ENCODE measurements at places on chromosomes 12 and 14.

DNA sequence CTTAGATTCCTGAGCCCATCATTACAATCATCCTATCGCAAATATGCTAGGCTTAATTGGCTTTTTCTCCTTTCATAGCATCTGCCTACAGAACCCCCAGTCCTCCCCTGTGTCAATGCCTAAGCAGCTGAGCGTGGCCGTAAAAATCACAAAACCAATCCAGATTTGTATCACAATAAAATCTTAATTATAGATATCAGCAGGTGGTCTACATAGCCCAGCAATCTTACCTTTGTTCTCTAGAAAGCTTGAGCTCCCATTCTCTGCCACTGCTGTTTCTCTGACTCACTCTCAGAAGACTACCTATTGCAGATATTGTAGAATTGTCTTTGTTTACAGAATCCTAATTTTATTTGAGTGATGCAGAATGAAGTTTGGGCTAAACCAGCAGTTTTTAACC is 37.9 kb upstream of the PPM1A start:
- DNase-seq, result no peak

GRCh38 chr14:106436310-106436905 is 910.0 kb downstream of the TMEM121 start:
- no peak for DNase-seq

- DNase-seq, result no peak
Measured at GRCh38 chr14:37623426-37623951, 28.1 kb downstream of the TTC6 start.

GRCh38 chr14:68404652-68405183 is 388.1 kb downstream of the ZFP36L1 start:
- no peak for DNase-seq

DNA sequence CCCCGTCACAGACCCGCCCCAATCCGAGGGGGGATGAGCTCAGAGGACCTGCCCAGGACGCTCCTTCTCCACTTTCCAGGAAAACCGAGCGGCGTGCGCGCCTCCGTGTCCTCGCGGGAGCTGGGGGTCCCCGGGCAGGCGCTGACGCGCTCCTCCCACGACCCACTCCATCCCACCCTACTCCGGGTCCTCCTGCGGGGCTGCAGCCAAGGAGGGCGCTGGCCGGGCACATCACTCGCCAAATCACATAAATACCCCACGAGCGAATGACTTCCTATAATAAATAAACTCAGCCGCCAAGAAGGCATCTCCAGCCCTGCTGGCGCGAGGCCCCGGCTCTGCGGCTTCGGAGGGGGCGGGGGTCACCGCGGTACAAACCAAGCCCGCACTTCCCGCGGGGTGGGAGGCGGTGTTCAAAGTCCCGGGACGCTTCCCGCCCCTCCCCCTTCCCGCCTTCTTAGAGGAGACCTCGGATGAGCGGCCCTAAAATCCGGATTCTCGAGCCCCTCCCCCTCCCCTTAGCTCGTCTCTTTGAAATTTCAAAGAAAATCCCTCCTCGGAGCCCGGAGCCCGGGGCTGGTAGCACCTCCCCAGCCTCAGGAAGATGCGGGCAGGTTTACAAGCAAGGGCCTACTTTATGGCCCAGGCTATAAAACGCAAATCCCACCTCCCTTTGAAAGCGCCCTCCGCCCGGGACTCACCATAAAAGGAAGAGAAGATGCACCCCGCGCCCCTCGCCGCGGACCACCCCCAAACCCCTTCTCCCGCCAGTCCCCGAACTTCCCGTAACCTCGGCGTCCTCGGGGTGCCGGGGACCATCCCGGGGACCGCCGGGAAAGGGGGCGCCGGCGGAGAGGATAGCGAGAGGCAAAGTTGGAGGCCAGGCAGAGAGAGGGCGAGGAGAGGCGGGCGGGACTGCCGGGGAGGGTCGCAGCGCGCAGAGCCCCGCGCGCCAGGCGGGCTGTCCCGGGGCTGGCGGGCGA is 712 bp upstream of the FZD10 start:
- DNase-seq, result no peak

GRCh38 chr14:46747001-46747652 is 95.5 kb upstream of the RPL10L start:
- no peak for DNase-seq

- DNase-seq, result no peak
Measured at GRCh38 chr12:127101076-127101475, 1165.9 kb upstream of the TMEM132C start.

GRCh38 chr12:12725956-12726554 is 8.9 kb downstream of the CDKN1B start:
- no peak for DNase-seq

GRCh38 chr12:51087818-51088217 is 4.4 kb upstream of the CSRNP2 start:
- DNase-seq, result no peak

DNA sequence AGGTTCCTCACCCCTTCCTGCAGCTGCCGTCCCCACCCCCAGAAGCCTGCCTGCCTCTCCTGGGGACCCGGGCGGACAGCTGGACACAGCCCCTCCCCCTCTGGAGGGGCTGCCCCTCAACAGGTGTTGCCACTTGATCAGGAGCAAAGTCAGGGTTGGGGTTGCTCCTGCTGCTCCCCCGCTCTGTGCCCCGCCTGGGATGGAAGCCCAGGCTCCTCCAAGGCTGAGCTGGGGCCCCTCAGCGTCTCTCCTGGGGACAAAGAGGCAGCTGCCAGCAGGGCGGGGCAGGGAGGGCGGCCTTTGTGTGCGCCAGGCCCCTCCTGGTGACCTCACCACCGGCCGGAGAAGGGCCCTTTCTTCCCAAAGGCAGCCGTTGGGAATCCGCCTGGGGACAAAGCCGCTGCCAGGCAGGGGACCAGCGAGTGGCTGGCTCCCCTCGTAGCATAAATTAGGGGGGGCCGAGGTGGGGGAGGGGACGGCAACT is 13.7 kb downstream of the TRMT61A start:
- DNase-seq, result no peak

GRCh38 chr12:92469837-92470236 is 233.0 kb upstream of the PLEKHG7 start:
- DNase-seq, result no peak

DNA sequence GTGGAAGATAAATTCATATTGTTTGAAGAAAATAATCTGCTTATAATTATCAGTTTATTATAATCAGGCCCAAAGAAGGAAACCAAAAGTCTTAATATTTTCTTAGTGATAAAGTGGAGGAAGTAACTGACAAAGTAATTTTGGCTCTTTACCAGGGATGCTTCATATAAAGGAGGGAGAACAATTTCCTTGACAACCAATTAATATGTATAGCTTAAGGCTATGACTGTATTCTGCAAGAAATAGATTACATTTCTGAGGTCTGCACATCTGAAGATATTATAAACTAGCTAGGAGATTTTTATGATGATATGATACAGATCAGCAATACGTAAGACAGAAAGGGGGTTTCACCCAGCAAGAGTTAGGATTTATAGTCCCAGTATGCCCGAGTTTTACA is 90.8 kb downstream of the BICD1 start:
- no peak for DNase-seq

GRCh38 chr14:54192610-54193009 is 204.2 kb upstream of the CDKN3 start:
- DNase-seq, result no peak

DNA sequence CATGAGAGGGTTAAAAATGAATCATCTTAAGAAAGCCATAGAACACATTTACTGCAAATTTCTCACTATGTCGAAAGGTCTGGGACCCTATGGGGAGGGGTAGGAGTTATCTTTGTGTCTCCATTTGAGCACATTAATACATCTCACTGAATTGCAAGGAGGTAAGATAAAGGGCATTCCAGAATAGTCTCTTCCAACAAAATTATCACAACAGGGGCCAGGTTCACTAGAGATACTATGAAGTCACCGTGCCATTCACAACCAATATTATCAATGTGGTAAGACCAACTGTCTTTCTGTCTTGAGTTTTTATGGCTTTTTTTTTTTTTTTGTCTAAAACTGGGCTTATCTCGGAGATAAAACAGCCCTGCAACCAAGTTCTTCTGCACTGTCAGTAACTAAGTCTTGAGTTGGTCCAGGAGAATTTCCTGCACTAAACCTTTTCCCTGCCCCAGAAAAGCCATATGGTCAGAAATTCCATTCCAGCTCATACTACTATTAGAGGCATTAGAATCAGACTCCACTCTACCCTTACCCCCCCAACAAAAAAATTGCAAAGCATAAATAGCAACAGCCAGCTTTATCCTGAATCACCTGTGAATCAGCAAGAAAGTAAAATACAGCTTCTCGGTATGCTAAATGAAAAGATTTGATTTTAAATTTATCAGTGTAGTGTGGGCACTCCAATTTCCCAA is 79.7 kb downstream of the PTPRR start:
- DNase-seq, result no peak

All from GM12892 (cell line).